ENCODE measurements at places on chromosomes 3 and 15.

- peak; percentile 89 for DNase-seq
Observed at GRCh38 chr3:48273594-48274211, 32.8 kb downstream of the ZNF589 start.

DNA sequence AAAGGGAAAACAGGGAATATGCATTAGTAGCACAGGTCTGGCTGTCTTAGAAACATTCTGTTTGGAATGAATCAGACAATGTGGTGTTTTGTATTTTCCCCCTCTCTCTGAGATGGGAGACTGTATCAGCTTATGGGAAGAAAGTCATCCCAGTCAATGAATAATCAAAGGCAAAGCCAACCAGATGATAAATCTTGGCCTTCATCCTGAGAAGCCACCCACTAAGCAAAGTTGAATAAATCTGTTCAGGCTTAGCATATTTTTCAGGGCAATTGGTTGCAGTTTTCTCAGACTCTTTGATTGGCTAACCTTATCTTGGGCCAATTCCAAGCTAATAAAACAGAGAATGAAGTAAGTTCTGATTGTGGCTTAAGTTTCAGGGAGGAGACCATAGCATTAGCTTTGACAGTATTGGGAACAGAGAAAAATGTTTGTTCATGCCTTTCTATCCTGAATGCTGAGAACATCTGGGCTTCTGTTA, 63.6 kb upstream of the ARL8B start:
- no peak for DNase-seq

DNA sequence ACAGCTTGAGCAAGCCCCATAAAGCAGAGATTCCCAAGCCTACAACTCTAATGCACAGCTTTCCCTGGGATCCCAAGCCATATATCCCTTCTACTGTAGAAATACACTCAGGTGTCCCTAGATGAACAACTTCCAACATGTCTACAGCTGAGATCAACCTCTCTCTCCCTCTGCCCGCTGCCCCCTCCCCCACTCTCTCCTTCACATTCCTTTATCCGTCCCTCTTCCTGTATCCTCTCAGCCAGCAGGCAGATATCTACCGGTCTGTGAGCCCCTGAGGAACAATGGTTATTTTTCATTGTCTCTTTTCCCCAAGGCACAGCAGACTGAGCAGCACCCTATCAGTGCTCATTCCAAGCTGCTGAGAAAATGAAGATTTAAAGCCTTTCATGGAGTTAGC, 138.6 kb downstream of the SUCLG2 start:
- peak; percentile 73 for DNase-seq

DNA sequence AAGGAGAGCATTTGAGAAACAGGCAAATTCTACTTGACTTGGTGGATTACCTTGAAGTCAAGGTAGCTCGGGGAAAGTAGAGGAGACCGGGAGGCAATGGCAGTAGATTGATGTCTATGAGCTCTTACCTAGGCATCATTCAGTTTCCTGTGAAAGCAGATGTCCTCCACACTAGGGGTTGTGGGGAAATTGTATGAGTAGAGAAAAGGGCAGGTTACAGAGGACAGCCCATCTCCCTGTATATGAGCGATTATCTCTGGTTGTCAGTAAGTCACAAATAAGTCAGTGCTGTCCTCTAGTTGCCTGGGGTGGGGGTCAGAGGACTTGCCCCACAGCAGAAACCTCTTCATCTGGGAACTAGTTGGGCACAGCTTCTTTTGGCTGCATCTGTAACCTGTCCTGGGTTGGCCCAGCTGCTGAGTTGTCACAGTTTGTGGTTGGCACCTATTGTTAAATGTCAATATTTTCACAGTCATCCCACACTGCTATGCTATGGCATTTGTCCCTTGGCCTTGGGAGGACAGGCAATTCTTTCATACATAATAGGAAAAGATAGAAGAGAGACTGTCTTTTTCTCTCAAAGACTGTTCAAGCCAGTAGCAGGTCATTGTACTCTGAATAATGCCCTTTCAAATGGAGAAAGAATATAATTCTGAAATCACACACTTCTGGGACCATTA, 53.6 kb upstream of the LRRFIP2 start:
- no peak for DNase-seq

DNA sequence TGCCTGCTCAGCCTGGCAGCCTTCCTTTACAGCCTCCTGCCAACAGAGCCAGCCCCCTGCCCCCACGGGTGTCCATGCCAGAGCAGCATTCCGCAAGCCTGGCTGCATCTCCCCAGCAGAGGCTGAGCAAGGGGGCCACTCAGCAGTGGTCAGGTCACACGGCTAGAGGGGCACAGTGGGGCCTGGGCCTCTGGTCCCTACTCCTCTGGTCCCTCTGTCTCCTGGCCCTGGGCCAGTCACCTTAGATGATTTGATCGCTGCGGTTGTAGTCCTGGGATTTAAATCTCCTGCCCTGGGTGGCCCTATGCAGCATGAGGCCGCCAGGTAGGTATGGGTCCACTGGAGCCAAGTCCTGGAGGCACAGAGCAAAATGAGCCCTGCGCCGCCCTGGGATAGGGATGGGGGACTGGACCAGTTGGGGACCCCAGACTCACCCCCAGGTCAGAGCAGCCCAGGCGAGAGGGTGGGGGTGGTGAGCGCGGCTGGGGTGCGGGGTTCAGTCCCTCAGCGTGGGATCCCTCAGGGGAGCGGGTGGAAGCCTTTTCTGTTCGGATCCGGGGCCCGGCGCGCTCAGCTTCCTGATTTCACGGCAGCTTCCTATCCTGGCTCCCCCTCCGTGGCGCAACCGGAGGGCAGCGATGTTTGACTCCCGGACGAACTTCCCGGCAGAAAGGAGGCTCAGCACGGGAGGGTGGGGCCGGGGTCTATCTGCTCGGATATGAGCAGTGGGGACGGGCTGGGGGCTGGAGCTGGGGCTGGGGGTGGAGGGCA, at the start of gene ZBTB47:
TSS of gene ZBTB47 (plus strand) at position 138 of the 771 bp plus-strand sequence. CDS start 4,659 bp downstream, outside the sequence.
- peak; percentile 52 for DNase-seq

DNA sequence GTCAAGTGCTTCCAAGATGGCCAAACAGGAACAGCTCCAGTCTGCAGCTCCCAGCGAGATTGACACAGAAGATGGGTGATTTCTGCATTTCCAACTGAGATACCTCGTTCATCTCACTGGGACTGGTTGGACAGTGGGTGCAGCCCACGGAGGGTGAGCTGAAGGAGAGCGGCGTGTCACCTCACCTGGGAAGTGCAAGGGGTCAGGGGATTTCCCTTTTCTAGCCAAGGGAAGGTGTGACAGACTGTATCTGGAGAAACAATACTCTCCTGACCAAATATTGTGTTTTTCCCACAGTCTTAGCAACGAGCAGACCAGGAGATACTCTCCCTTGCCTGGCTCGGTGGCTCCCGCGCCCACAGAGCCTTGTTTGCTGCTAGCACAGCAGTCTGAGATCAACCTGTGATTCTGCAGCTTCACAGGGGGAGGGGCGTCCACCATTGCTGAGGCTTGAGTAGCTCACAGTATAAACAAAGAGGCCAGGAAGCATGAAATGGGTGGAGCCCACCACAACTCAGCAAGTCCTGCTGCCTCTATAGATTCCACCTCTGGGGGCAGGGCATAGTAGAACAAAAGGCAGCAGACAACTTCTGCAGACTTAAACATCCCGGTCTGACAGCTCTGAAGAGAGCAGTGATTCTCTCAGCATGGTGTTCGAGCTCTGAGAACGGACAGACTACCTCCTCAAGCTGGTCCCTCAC, 293.5 kb upstream of the SUCLG2 start:
- peak; percentile 73 for DNase-seq

DNA sequence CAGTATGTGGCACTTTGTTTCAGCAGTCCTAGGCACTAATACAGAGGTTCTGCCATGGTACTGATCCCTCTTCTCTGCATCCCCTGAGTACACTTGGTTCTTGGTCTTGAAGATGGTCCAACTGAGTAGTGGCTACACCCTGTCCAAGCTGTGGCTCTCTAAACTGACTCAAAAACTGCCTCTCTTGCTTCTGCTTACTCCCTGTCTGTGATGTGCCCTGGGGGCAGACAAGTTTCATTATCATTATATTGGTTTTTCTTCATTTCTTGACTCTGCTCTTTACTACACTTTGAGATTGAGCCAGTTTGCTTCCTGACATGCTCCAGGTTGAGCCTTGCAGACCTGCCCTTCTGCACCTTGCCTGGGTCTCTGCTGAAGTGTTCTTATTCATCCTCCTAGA, 18.9 kb upstream of the ST3GAL6 start:
- DNase-seq, result no peak

DNA sequence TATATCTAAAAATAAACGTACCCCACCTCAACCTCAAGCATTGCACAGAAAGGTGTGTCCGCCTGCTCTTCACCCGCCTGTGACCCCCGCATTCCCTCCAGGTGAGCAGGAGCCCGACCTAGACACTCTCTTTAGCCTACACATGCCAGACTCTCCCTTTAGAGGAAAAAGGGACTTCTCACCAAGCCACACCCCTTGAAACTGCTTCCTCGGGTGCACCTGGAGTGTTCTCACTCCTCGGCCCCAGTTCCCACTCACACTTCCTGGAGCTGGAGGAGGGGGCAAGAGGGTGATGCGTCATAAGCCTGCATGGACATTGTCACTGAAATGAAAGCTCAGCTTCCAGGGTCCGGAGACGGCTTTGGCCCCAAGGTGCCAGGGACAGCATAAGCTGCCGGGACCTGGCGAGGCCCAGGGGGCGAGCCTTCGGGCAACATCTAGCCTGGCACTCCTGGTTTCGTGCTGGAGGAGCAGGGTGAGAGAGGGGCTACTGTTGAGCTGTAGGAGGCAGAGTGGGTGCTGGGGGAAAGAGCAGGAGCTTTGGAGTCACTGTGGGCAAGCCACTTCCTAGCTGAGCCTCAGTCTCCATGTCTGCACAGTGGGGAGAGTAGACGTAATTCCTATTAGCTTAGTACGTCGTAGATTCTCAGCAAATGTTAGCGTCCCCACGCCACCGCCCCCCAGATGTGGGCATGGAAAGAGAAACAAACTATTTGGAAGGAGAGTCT, 9.8 kb upstream of the MUC4 start:
- DNase-seq, result no peak

DNA sequence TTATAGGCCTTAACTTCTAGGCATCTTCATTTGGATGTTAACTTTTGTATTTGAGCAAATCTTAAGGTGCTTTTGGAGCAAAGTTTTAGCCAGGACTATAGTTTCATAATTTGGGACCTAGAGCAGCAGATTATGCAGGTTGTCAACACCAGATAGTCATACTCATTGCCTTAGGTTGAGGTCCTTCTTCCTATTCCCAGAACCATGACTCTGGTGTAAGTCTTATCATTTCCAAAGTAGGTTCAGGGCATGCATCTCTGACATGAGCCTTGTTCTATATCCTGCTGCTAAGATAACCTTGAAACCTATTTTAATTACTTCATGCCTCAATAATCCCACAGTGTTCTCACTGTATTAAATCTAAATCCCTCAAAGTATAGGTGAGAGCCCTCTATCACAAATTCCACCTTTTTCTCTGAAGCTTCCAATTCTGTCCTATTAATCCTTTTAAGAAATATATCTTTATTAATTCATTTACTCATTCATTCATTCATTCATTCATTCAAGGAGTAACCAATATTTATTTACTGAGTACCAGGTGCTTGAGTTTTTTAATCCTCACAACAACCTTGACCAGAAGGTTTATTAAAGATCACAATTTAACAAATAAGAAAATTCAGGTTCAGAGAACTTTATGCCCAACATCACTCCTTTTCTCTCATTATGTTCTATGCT, 2.7 kb upstream of the FNDC3B start:
- DNase-seq, result no peak

DNA sequence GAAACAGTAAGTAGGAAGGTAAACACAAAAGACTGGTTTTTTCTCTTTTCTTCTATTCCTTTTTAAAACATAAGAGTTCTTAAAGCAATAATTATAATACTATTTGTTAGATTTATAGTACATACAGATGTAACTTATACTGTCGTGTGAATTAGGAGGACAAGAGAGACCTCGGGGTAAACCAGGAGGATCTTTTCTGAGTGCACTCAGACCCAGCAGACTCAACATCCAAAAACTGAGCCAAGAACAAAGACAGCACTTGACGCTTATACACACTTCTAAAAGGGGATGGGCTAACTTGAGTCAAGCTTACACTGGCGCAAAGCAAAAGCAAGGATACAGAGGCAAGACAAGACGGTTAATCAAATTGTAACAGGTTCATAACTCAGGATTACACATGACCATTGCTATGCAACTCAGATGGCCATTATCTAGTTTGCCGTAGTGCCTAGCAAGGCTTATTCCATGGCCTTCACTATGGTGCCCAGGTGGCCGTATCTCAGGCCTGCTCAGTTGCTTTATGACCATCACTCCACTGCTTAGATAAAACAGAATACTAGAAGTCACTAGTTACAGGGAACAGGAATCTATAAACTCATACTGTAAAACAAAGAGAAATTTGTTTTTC, 18.6 kb downstream of the MTHFS start:
- DNase-seq, result no peak

- DNase-seq, result no peak
Observed at GRCh38 chr3:172317481-172317880, 130.8 kb downstream of the GHSR start.

- no peak for DNase-seq
Observed at GRCh38 chr3:142595581-142595950, 627 bp upstream of the PLS1 start.

GRCh38 chr3:67292356-67293121, 294.4 kb downstream of the KBTBD8 start:
- DNase-seq, result no peak

- peak; percentile 22 for DNase-seq
Observed at GRCh38 chr3:191627064-191627463, 166.1 kb downstream of the PYDC2 start.

- DNase-seq, result peak; percentile 74
Observed at GRCh38 chr3:139353920-139354556, 10.2 kb downstream of the MRPS22 start.

DNA sequence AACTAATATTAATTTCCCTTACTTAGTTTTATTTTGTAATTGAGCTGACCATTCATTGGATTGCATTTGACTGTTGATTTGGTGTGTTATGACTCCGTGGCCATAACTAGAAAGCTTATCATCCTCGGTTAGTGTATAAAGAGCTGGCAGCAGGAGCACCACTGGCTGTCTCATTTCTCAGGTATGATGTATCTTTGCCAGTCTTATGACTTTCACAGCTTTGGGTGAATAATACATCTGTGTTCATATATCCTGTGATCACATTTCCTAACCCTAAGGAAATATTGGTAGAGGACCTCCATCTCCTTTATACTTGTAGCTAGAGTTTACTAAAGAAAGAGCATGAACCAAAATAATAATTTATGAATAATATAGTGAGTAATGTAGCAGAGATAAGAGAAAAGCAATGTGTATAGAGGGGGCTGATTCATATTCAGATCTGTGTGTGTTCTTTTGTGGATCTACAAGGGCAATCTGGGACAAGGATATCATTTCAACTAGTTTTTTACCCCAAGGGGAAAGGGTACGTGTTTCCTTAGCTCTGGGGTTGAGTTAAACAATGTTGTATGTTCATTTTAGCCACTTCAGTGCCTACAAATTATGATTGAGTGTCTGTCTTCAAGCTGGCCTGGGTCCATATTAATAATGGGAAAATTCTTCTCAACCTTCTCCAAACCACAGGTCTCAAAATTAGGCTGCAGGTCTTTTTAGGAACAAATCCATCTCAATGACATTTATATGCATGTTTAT, 901.7 kb downstream of the NTRK3 start:
- no peak for DNase-seq

GRCh38 chr3:110711851-110712516, 359.6 kb upstream of the NECTIN3 start:
- peak; percentile 74 for DNase-seq

Data from GM23338 (cell line).